ENCODE measurements at places on chromosomes 1 and 21.

- no peak for DNase-seq
Observed at GRCh38 chr21:45591619-45592207, 49.5 kb upstream of the SLC19A1 start.

DNA sequence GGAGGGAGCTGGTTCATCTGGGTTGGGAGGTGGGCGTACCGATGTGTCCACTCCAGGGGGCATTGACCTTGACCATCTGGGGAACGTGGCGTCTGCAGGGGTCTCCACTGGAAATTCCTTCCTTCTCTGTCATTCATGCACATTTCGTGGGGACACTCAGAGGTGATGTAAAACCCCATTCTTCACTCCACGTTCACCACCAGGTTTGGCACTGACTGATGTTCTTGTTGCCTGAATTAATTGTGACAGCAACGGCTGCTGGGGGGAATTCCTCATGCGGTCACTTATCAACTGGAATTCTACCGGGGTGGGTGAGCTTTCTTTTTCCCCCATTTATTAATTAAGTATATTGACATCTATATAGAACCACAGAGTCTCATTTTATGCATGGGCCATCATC is 18.1 kb upstream of the POFUT2 start:
- DNase-seq, result no peak

DNA sequence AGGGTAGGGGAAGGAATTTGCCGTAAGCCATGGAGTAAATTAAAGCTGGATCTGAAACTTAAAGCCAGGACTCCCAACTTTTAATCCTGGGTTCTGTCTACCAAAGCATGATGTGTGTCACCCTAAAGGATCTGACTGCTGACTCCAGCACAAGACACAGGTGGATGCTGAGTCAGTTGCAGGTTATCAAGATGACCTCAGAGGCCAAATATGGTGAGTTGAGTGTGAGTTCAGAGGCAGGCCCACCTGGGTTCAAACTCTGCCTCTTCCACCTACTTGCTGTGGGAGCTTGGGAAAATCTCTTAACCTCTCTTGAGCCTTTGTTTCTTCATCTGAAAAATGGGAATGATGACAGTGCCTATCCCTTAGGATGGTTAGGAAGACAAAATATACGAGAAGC is 16.7 kb upstream of the LDLRAP1 start:
- DNase-seq, result no peak

- no peak for DNase-seq
Observed at GRCh38 chr1:21652101-21652936, 16.8 kb downstream of the RAP1GAP start.

DNA sequence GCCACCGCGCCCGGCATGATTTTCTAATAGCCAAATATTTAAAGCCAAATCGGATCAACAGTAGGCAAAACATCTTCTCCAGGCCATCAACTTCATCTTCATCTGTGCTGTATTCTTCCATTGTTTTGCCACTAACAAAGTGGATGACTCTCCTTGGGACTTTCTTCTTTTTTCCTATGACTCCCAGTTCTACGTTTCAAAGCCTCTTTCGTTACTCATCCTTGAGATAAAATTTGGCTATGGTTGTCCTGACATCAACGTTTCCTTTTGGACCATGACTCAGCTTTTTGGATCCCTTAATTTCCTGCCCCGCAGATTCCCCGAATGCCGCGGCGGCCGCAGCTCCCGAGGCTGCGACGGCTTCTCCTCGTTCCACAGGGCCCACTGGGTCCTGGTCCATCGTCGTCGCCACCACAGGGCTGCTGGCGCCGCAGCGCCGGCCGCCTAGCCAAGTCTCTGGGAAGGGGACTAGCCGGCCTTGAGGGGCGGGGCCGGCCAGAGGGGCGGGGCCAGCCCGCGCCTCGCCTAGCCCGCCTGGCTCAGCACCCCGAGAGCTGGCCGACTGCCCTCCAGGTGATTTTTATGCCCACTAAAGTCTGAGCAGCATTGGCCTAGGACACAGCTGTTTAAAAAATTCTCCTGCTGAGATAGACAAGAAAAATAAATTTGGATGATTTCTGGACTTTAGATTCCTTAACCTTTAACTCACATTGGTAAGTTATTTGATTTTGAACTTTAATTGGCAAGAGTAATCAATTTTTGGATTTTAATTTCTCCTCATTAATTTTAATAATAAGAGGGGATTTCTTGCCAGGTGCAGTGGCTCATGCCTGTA is 93.9 kb downstream of the ADCY10 start:
- peak; percentile 20 for DNase-seq

GRCh38 chr1:78088486-78088885 is 42.7 kb downstream of the GIPC2 start:
- DNase-seq, result no peak

All from CD4-positive, alpha-beta T cell treated with Interleukin-1 beta for 1 hour (primary cell).